ENCODE measurements at places on chromosomes 5 and 9.

DNA sequence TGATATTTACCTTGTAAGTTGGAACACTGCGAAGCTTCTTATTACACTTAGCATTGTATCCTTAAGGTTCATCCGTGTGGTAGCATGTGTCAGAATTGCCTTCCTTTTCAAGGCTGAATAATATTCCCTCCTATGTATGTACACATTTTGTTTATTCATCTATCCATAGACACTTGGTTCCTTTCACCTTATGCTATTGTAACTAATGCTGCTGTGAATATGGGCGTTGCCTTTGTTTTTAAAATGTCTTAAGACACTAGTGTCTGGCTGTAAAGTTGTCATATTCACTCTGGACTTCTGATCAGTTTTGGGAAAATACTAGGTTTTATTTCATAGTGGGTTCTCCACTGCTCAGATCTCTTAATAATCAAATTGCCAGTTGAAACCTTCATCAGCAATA is 383.3 kb upstream of the PRR16 start:
- DNase-seq: no peak

DNA sequence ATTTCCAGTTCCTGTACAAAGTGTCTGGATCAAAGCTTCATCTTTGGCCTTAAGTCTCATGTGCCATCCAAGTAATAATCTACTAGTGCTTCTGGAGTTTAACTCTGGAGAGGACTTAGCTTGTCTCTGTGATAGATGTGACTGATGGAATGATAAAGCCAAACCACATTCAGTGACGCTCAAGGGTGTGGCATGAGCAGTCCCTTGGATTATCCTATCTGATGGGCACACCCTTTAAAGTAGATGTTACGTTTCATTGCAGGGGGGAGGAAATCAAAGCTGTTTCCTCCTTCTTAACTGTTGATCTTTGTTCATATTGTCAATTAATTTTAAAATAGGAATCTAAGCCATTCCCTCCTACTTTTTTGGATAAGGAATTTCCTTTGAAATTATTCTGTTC is 8.5 kb upstream of the EGFLAM start:
- DNase-seq: no peak

- DNase-seq: no peak
Measured at GRCh38 chr5:8576178-8576577, 707.2 kb downstream of the MTRR start.

GRCh38 chr5:68343421-68343826 is 127.9 kb downstream of the PIK3R1 start:
- DNase-seq: peak; percentile 28

DNA sequence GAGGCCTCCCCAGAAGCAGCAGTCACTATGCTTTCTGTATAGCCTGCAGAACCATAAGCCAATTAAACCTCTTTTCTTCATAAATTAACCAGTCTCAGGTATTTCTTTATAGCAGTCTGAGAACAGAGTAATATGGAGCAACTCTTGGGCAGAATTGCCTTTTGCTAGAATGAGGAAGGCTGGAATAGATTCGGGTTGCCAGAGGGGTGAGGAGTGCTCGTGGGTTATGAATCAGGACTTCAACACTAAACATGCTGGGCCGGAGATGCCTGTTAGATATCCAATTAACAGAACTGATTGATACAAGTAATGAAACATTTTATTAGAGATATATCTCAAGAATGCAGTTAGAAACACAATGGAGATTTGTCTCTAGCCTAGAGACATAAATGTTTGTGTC is 140.9 kb upstream of the MAP3K1 start:
- DNase-seq: no peak

- peak; percentile 77 for DNase-seq
Measured at GRCh38 chr9:104743376-104743985, 4.0 kb upstream of the NIPSNAP3A start.

DNA sequence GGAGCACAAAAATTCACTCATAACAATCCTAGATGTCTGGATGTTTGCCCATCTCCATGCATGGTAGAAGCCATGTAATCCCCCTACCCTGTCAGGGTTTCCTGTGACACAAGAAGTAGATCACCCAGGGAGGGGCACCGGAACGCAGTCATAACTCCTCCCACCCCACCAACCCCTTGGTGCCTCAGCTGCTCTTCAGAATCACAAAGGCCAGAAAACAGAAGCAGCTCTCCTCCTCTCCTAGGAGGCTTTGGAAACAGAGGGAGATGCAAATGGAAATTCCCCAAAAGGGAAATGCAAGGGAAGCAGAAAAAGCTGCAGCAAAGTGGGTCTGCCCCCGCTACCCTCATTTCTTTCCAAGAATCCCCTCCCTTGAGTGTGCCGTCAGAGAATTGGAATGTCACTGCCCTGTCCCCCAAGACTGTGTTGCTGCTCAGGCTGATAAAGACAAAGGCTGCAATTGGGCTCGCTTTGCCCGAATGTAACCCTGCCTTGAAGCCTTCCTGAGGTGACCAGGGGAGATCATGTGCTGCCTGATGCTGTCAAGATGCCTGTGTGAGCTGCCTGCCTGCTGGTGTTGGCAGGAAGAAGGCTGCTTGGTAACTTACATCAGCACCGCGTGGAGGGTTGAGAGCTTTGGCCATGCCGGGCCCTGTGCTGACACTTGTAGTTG is 65.5 kb upstream of the ABCA1 start:
- no peak for DNase-seq

DNA sequence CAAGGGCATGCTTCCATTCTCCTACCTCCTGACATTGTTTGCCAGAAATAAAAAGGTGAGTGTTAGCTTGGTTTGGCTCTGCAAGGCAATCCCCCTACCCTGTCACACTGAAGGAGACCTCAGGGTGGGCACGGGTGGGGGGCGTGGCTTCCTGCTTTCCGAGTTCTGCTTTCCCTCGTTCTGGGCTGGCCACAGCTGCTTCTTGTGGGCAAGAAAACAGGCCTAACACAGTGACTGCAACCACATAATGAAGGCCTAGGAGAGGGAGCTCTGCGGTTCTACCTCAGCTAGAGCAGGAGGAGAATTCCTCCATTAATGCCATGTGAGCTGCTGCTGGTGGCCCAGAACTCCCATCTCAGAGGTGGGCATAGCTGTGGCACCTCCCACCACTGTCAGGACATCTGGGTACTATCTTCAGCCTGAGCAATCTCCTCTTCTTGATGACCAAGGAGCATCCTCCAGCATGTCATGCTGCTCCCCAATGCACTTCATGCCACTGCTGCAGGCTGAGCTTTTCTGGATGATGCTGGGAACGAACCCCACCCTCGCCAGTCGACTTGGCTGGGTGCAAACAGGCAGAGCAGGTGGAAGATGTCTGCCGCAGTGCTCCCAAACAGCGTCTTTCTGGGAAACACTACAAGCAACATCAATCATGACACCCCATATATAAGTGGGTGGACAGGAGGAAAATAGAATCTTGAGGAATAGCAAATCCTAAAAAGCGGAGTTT is 139.5 kb upstream of the RAPGEF1 start:
- DNase-seq: no peak

DNA sequence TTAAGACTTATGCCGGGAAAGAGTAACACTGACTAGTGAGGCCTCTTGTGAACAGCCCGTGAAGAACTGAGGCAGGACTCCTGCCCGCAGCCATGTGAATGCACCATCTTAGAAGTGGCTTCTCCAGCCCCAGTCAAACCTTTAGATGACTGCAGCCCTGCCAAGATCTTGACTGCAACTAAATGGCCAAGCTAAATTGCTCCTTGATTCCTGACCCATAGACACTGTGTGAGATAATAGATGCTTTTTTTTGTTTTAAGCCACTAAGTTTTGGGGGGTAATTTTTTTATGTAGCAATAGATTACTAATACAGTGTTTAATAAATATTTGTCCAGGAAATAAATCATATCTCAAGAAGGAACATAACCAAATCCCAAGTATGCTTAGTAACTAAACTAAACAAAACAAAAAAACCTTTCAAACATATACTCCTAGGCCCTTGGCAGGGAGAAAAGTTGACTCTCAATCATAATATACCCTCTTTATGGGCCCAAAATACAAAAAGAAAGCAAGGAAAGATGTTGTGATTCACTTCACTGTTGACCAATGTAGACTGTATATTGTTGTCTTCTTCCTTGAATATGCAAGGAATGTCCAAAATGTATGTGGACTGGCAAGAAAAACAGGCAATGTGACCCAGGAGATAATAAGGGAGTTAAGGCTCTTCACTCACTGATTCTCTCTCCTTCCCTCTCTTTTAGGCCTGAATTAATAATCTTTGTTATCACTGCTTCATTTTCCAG is 79.7 kb upstream of the ZNF366 start:
- no peak for DNase-seq

- DNase-seq: no peak
Measured at GRCh38 chr5:6708814-6709213, 4.4 kb upstream of the TENT4A start.

- no peak for DNase-seq
Measured at GRCh38 chr9:18015116-18015515, 436.2 kb downstream of the SH3GL2 start.

DNA sequence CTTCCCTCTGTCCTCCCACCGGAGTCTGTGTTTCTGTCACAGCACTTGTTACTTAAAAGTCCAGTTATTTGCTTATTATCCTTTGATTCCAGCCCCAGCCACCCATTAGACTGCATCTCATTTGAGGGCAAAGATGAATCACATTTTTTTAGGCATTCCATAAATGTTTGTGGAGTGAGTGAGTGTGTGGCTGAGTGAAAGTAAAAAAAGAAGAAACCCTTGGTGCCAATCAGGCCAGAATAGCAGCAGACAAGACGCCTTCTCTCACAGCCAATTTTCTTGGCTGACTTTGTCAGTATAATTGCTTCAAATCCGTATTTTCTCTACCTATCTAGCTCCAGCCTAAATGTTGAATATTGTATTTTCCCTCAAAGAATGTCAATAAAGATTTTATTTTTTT is 613.0 kb upstream of the WWC1 start:
- no peak for DNase-seq

- no peak for DNase-seq
Measured at GRCh38 chr5:81778642-81779041, 27.7 kb upstream of the SSBP2 start.

- no peak for DNase-seq
Measured at GRCh38 chr9:133786907-133787753, 49.0 kb upstream of the SARDH start.

GRCh38 chr9:90880669-90881068 is 79.0 kb downstream of the SYK start:
- DNase-seq: no peak

DNA sequence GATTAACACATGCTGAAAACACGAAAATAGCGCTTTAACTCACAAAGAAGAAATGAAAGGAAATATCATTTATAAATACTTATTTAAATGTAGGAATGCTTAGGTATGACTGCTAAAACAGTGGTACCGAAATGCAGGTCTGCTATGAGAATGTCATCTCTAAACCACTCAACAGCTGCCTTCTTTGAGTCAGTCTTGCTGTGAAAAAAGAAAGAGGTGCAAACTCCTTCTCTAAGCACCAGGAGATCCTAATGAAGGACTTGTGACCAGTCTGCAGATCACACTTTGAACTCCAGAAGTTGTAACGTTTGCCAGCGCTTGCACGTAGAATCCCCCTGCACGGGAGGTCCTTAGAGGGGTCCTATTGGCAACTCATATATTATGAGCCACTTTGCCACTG is 86.6 kb downstream of the TRIO start:
- DNase-seq: no peak

- DNase-seq: no peak
Measured at GRCh38 chr5:8098081-8098480, 229.1 kb downstream of the MTRR start.

DNA sequence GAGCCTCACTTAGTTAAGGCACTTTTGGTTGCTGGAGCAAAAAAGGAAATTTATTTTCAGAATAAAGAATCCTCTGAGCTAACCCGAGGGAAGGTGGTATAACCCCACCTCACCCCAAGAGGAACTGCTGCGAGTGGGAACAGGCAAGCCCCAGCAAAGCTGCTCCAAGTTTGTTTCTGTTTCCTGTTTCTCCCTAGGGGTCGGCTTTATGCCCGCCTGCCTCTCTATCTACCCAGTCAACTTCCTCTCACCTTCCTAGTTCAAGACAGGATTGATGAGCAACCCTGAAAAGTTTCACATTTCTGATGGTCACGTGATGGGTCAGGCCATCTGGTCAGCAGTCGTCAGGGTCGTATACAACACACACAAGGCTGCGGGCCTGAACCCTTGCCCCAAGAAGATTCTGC is 31.1 kb downstream of the TRIO start:
- no peak for DNase-seq

GRCh38 chr5:4780633-4781032 is 359.5 kb upstream of the ADAMTS16 start:
- DNase-seq: no peak

DNA sequence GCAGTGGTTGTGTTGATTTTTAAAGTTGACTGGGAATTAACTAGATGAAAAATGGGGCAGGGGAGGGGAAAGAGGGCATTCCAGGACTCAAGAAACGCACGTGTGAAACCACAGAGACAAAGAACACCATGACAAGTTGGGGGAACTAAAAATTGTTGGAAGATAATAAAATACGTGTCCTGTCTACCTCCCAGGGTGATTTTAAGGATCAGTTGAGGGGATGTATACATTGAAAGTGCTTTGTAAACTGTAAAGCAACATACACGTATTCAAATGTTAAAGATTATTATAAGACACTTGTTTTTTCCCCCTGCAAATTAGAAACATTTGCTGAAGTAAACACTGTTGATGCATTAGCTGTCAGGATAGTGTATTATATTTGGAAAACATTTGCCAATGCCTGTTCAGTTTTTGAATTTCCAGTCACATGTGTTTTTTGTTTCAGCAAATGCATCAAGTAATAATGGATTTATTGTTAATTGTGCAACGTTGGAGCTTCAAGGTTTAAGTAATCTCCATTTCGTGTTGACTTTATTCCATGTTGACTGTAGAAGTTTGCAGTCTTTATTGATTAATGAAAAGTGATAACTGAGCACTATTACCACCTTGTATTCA is 412.7 kb downstream of the ACTL7B start:
- peak; percentile 53 for DNase-seq

GRCh38 chr9:71764463-71764862 is 3.9 kb downstream of the CEMIP2 start:
- DNase-seq: no peak

- DNase-seq: no peak
Measured at GRCh38 chr5:163916376-163916775, 411.0 kb downstream of the MAT2B start.

DNA sequence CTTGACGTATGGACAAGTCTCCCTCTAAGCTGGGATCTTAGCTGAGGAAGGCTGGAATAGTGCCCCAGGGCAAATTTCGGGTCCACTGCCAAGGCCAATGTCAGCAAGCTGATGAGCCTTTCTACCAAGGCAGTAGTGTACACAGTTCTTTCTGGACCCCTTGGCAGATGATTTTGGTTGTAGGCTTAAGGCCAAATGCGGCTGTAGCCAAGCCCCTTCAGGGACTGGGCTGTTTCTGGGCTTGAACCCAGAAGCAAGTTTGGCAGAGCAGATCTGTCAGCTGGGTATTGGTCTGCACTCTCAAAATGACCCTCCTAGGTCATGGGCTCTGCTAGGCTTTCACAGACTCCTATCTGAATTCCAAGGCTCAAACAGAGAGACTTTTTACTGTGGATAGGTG is 121.6 kb downstream of the ADAMTSL1 start:
- no peak for DNase-seq

- no peak for DNase-seq
Measured at GRCh38 chr5:168587987-168588386, 8.8 kb upstream of the PANK3 start.

- DNase-seq: peak; percentile 77
Measured at GRCh38 chr5:138663009-138663408, 87.8 kb upstream of the HSPA9 start.

Measured in SW480 (cell line).